ENCODE measurements at places on chromosomes 7 and 10. TPM values are rescaled to one million over a fixed set of nuclear protein-coding genes. Genes with fewer than 3 reads are reported as not detected.

KCNIP2 gene
- 0.98 TPM for total RNA-seq

CPA1 gene
- not detected for total RNA-seq

LRRN3 gene
- not detected for total RNA-seq

GOLGA7B gene
- 3.8 TPM for total RNA-seq

All from A549 treated with Hydrocortisone at 1 μM for 4 hours (cell line).